T-helper 2 cell (primary cell): ENCODE measurements at places on chromosomes 5 and 9.

DNA sequence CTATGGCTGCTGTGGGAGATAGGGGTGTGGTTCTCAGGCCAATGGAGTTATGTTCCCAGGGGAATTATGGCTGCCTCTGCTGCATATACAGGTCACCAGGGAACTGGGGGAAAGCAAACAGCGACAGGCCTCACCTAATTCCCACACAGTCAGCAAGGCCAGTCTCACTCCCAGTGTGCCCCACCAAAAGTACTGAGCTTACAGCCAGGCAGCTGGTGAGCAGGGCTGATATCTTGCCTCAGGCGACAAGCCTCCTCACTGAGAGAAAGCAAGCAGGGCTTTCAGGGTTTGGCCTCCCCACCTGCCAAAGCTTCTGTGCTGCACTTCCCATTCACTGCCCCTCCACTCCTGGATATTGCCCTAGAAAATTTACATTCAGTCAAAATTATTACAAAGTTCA lies 273.8 kb upstream of the TARS1 start:
- no peak for DNase-seq

DNA sequence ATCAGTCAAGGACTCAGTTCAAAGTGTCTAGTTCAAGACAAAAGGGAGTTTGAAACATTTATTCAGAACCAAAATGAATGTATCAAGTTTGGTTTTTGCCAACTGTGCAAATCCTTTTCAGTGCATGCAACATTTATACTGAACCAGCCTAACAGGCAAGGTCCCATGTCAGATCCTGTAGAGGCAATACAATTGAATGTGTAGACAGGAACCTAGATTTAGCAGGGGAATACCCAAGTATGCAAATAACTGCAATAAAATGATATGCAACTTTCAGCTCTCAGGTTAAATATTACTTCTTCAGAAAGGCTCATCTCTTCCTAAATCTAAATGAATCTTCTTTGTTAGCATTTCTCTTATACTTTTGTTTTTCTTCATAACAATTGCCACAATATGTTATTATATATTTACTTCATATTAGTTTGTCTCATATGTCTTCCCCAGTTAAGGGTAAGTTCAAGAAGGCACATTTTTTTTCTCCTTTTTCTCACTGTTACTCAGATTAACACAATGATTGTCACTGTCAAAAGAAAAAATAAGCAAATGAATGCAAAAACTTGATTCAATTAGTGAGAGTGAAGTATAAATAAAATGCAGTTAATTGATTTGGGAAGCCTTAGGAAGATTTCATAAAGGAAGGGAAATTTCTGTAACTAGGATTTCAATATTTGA lies 163.9 kb upstream of the RASA1 start:
- no peak for DNase-seq

- peak; percentile 51 for DNase-seq
Observed at GRCh38 chr9:124008303-124008693, 3.3 kb upstream of the LHX2 start.

- no peak for DNase-seq
Observed at GRCh38 chr9:119044806-119045205, 324.4 kb downstream of the BRINP1 start.

- DNase-seq: no peak
Observed at GRCh38 chr5:56310711-56311204, 77.6 kb upstream of the ANKRD55 start.

DNA sequence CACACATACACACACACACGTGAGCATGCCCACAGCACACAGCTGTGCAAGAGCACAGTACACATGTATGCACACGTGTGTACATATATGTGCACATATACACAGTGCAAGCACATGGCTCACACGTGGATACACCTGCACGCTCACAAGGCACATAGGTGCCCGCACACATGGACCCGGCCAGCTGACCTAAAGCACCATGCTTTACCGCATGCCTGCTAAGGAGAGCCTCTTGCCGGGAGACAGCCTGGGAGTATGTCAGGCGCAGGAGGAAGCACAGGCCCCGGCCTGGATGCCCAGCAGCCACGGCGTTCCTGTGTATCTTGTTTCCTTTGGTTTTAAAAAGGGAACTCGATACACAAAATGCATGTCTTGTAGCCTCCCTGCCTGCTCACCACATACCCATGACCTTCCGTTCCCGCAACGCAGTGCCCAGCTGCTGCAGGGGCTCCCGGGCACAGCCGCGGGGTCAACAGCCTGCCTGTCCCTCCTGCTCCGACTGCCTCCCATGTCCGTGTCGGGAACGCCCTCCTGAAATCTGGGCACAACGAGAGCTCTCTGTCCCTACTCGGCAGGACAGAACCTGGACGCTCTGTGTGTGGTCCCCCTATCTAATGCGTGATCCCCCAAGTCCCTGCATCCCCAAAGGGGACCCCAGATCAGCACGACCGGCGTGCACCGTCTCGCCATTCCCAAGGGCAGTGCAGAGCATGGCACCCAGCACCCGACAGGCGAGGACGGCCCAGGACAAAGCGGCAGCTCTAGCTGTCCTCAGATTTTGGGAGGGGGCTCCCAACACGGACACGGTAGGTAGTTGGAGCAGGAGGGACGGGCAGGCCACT lies 3.6 kb downstream of the SLC12A7 start:
- DNase-seq: no peak

DNA sequence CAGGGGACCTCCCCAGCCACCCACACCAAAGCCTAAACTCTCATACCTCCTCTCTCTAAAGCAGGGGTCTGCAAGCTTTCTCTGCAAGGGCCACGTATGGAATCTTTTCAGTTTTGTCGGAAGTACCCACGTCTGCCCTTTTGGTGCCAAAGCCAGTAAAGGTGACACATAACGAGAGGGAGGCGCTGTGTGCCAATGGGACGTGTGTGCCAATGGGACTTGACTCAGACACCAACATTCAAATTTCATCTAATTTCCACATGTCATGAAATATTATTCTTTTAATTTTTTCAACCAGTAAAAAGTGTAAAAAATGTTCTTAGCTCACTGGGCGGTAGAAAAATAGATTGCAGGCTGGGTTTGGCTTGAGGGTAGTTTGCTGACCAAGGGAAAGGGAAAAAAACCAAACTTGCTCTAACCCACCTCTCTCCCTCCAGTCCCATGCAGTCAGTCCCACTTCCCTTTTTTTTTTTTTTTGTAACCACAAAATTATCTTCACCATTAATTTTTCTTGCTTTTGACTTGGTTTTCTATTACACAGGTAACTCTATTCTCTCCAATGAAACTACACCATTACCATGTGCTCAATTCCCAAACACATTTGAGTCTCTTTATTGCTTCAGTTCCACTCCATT lies 25.5 kb downstream of the OR2V1 start:
- DNase-seq: no peak

DNA sequence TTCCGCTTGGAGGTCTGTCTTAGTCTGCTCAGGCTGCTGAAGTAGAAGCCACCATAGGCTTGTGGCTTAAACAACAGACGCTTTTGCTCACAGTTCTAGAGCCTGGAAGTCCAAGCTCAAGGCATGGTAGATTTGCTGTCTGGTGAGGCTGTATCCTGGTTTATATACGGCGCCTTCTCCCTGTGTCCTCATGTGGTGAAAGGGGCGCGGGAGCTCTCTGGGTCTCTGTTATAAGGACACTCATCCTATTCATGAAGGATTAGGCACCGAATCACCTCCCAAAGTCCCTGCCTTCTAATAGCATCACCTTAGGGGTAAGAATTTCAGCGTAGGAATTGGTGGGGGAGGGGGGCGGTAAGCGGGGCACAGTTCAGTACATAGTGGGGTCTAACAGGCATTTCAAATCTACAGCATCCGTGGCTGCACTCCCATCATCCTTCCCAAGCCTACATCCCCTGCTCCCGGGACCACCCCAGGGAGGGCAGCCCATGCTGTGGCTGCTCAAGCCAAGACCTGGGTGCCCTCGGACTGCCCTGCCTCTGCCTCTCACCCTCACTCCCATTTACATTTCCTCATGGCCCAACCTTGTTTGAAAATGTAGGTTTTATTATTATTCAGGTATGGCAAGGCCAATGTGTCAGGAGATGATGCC lies 15.1 kb upstream of the LPCAT1 start:
- DNase-seq: no peak

DNA sequence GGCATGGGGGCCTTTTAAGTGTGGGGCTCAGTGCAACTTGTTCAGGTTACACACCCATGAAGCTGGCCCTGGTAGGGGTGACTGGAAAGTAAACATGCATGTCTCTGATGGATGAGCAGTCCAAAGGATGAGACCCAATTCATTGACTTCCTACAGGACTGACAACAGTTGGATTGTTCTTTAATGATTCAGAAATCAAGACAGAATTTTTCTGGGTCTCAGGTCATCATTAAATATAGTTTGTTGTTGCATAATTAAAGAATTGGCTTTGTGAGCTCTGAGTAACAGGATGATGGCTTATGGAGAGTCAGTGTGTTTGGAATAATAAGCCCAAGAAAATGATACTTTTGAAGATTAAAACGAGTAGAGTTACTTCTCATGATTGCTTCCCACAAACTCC lies 604.2 kb upstream of the CLINT1 start:
- DNase-seq: no peak

- no peak for DNase-seq
Observed at GRCh38 chr9:28853477-28853876, 1280.2 kb upstream of the C9orf72 start.

- DNase-seq: no peak
Observed at GRCh38 chr5:159106193-159106568, 6.5 kb upstream of the EBF1 start.

DNA sequence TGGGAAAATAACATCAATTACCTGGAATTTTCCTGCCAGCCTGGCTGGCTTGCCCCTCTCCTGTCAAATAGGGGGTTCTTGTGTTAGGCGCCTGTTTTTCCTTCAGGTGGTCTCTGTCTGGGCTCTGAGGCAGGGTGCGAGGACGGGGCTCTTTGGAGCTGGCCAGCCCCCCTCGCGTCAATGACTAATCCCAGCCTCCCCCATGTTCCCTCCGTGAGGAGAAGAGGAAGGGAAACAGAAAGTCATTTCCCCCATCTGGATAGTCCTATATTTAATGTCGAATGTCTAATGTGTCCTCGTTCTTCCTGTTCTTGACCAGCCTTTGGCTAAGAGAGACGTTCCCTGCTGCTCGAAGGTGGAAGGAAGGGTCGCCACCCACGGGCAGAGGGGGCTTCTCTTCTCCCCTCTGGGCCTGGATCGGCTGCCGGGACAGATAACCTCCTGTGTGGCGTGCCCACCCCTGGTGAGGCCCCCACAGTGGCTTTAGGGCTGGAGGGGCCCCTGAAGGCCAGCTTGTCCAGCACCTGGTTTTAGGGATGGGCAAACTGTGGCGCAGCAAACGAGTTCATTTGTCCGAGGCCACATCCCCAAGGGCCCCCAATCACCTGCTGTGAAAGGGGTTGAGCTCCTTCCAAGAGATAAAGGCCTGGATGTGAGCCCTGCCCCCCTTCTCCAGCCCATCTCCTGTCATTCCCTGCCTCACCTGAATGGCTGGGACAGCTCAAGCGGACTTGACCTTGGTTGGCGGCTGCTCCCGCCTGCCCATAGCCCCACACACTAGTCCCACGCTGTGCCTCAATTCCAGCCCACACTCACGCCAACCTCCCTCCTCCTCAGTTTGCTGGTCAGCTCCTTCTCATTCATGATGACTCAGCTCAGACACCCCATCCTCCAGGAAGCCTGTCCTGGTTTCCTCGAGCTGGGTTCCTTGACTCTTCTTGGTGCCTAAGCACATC lies 35.9 kb upstream of the UNC5A start:
- no peak for DNase-seq

DNA sequence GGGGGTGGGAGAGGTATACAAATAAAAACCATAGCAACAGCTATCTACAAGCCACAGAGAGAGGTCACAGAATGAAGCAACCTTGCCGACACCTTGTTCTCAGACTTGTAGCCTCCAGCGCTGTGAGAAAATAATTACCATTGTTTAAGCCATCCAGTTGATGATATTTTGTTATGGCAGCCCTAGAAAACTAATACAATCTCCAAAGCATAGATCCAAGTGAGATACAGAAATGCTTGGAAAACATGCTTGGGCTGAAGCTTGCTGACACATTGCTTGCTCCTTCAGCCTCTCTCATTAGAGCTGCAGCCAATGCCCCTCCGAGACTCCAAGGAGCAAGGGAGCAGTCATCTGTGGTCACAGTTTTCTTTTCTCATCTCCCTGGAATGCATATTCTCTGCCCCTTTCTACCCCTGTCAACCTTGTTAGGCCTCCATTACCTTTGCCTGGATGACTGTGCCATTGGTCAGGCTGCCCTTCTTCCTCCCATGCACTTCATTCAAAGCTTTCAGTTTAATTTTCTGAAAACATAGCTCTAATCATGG lies 401.4 kb upstream of the KLF4 start:
- no peak for DNase-seq

DNA sequence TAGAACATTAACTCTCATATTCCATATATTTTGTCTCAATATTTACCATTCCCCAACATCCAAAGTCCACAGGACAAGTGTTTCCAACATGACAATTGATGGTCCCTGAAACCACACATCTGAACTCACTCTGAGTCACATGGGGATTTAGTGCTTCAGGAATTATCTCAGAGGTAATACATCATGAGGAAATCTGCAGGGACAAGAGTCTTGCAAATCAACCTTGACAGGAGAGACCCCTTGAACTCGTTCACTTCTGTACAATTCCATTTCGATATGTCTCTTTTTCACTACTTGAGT lies 119.7 kb upstream of the ABCA1 start:
- DNase-seq: no peak

DNA sequence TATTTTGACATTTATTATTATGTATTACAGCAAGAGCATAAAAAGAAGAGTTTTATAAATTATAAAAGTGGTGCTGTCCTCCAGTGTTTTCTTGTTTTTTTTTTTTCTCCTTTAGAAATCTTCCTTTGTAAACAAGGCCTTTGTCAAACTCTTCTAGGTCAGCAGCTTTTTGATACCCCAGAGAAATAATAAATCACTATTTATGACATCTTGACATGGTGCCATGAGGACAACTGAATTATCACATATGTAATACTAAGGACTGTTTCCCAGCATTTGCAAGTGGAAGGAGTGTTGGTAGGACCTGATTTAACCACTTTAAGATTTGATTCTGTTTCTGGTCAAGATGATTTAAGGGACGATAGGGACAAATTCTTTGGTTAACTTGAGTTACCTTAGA lies 4.6 kb downstream of the SMARCA2 start:
- DNase-seq: no peak

DNA sequence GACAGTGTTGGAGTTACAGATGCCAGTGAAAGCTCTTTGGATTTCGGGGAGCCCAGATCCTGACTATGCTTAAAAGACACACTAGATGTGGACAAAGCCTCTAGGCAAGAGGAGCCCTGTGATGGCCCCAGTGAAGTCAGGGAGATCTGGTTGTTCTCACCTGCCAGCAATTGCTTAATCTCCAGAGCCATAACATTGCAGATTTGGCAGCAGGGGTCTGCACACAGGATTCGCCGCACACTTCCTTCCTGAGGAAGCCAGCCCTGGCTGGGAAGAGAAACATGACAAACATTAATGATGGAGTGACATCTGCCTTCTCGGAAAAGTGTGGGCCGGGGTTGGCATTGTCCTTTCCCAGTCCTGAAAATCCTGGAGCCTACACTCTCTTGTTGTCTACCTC lies 65.2 kb upstream of the PHF24 start:
- DNase-seq: no peak
